NCI-H2029 treated with DMSO at 0.1 percent for 48 hours (cell line): ENCODE measurements at places on chromosomes 7 and 10.

- DNase-seq, result no peak
Measured at GRCh38 chr7:158748335-158748734, 43.7 kb upstream of the NCAPG2 start.

- DNase-seq, result no peak
Measured at GRCh38 chr10:43044448-43044921, 32.4 kb upstream of the RET start.

DNA sequence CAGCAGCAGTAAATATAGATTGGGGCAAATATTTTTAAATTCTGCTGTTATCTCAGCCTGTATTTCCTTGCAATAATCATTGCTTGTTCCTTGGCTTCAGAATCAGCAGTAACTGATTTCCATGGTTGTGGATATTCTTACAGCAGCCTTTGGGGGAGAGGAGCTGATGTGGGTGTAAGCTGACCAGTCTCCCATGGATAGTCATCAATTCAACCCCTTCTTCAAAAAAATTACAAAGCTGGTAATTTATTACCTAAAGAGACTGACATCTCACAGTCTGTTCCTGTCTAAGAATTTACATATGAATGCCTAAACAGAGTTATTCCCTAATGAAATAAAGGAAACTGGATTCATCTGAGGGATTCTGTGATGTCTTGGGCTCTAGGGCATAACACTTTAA is 103.1 kb upstream of the CABCOCO1 start:
- no peak for DNase-seq

- DNase-seq, result no peak
Measured at GRCh38 chr10:29169021-29169420, 119.8 kb upstream of the LYZL1 start.

GRCh38 chr10:26219676-26220075 is 3.1 kb downstream of the GAD2 start:
- DNase-seq, result no peak

- no peak for DNase-seq
Measured at GRCh38 chr7:156475666-156476065, 164.9 kb upstream of the RNF32 start.

DNA sequence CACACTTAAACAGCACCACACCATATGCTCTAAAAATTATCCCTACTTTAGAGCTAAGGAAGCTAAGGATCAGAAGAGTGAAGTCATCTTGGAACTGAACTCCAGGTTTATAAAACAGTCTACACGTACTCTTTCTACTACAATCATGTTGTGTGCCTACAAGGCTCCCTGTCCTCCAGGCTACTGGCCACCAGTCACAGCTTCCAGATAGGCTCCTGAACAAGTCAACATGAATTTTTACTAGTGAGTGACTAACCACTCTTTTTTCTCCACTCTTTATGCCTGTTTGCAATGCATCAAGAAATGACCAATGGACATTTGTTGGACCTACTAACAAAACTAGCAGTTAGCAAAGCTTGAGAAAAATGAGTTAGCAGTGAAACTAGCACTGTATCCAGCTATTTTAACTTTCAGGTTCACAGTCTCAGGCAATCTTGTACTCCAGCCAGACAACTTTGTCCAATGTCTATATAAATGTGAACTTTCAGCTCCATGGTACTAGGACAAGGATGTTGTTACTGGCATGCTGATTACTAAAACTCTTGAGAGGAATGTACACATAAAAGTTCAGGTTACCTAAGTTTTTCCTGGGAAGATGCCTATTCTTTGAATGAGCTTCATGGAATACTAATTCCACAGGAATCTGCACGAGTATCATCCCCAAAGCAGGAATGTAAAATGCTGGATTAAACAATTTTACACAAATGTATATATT is 180.0 kb downstream of the BTAF1 start:
- no peak for DNase-seq

- DNase-seq, result no peak
Measured at GRCh38 chr7:100490483-100491191, 6.9 kb downstream of the NYAP1 start.

DNA sequence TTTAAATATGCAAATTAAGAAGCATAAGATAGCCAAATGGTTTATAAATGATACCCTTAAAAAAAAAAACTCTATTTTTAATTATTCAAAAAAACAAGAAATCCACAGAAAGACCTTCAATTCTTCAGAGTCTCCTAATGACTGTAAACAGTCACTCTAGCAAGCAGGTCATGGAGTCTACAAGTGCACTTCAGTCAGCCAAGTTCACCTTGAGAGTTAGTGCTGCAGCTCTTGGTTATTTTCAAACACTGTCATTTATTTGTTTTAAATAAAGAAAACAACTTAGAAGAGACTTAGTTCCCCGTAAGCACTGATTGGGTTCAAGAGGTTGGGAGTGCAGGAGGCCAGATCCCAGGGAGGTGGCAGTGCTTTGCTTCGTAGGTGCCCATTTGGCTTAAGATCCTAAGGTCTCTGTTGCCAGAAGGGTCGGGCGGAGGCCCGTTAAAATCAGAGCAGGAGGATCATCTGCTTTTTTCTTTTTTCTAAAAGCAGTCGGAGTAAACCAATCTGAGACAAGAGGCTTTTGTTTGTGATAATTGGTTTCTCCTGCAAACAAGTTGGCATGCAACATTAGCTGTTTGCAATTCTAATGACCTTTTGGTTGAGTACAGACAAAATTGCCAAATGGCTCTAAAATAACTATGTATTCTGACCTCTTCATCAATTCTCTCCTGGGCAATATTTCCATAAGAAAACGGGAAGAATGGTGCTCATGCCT is 86.4 kb upstream of the ELMO1 start:
- DNase-seq, result no peak

DNA sequence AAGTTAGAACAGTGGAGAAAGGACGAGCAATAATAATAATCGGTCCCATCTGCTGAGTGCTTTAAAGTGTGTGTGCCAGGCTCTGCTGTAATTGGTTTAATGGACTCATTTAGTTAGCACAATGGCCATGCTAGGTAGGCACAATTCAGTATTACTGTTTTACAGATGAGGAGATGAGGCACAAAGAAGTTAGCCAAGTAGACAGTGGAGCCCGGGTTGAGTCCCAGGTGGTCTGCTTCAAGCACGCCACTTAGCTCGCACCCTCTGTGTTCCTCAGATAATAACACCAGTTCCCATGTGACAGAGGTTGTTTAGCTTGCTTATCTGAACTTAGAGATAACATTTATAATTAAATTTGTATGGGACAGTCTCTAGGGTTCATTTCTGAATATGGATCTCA is 101.6 kb upstream of the GJD4 start:
- no peak for DNase-seq

GRCh38 chr10:121926671-121927317 is 1.0 kb downstream of the ATE1 start:
- no peak for DNase-seq

- DNase-seq, result no peak
Measured at GRCh38 chr10:51269821-51270220, 195.5 kb downstream of the PRKG1 start.

DNA sequence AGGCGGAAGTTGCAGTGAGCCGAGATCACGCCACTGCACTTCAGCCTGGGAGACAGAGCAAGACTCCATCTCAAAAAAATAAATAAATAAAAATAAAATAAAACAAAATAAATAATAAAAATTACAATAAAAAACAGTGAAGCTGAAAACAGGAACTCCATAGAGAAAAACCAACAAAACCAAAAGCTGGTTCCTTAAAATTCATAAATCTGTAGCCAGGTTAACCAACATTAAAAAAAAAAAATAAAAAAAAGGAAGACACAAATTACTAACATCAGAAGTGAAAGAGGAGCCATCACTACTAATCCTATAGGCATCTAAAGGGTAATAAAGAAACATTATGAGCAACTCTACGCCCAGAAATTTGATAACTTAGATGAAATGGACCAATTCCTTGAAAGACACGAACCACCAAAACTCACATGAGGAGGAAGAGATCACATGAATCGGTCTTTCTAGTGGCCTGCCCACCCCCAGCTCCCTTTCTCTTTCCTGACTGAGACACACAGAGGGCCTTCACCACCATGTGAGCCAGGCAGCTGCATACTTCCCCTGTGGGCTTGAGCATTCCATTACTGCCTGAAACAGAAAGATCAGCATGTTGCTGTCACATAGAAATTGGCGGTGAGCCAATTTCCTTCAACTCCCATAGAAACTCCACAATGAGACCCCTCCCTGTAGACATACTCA is 208.7 kb downstream of the MAD1L1 start:
- DNase-seq, result no peak

GRCh38 chr7:81036057-81036456 is 117.2 kb upstream of the SEMA3C start:
- no peak for DNase-seq

DNA sequence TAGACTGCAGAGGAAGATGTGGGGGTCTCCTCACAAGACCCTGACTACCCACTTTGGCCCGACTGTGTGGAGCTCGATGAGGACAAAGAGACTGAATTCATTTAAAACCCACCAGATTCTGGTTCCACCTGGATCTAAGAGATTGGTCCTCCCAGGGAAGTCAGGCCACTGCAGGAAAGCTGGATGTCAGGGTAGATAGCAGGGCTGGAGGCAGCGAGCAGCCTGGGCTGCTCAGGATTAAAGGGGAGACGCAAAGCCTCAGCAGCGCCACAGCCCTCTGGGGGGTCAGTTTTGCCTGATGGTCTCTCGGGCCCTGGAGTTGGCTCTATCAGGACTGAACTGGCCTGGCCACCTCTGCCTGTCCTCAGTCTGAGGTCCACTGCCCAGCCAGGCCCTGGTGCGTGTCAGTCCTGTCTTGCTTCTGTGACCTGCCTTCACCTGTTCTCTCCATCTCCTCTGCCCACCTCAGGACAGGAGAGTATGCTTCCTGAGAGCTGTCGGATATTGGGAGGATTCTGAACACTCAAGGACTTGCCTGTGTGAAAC is 12.2 kb upstream of the KLRG2 start:
- no peak for DNase-seq

DNA sequence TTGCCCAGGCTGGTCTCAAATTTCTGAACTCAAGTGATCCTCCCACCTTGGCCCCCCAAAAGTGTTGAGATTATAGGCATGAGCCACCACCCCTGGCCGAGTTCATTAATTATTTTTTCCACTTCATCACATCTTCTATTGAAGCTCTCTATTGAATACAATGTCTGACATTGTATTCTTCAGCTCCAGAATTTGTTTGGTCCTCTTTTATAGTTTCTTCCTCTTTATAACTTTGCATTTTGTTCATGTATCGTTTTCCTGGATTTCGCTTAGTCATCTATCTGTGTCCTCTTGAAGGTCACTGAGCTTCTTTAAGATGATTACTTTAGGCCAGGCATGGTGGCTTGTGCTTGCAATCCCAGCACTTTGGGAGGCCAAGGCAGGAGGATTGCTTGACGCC is 30.2 kb downstream of the NOM1 start:
- DNase-seq, result no peak

DNA sequence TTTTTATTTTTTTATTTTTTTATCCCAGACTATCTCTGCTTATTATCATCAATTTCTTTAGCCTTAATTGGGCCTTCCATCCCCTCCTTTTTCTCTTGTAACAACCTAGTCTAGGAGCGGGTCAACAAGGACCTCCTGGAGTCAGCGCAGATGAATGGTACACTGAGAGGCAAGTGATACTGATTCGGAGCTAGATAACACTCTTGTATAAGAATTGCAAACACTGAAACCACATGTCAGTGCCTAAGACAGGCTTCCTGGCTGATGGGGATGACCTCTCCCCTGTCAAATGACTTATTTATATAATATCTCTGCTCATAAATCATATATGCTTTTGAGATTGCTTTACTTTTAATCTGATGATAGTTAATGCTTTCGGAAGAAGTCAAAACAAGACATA is 22.7 kb downstream of the BPGM start:
- no peak for DNase-seq

DNA sequence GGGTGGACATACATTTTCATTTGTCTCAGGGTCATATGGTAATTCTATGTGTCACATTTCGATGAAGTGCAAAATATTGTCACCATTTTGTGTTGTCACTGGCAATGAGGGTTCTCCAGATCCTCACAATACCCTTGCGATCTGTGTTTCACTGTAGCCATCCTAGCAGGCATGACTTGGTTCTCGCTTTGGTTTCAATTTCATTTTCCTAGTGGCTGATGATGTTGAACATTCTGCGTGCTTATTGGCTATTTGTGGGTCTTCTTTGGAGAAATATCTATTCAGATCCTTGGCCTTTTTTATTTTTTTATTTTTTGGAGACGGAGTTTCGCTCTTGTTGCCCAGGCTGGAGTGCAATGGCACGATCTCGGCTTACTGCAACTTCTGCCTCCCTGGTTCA is 24.8 kb upstream of the MNX1 start:
- no peak for DNase-seq

DNA sequence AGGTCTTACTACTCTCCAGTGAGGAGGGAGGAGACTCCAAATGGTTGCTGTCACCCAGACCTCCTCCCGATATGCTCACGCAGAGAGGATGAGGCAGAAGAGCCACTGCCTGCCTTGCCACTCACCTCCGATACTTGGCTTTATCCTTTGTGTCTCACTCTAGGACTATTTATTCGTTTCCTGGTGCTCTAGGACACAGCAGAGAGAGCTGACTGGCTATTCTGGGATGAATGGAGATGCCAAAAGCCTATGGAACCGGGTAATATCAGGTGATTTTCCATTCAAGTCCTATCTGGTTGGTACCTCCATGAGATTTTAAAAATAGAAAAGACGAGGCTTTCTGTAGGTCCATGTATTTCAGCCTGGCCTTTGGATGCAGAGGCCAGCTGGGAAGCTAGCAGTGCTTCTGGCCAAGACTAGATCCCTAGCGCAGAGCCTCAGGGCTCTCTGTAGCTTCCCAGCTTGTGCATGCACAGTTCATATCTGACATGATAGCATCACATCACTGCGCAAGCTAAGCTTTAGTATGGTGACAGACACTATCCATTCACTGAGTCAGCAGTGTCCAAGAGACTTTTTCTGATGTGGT is 239.0 kb upstream of the ANKRD30A start:
- DNase-seq, result no peak

GRCh38 chr10:96509017-96509641 is 4.6 kb downstream of the TLL2 start:
- no peak for DNase-seq

DNA sequence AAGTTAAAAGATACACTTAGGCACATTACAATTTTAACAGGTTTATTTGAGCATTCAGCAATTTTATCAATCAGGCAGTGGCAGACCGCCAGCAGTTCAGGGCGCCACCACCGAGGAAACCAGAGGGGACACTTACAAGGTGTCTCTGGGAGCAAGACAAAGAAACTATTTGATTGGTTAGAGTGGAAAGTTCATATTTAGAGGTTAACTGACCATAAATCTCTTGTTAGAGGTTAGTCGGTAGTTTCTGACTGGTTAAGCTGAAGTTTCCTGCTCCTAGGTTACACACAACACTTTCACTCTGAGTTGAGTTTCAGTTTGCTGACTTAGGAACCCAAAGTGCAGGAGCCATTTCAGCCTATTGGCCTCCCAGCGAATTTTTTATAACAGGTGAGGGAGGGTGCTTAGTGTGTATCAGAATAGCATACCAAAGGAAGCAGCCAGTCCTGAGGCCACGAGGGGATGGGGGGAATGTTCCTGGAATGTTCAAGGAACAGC is 10.8 kb upstream of the PVRIG start:
- no peak for DNase-seq

GRCh38 chr10:127123626-127124025 is 72.8 kb downstream of the INSYN2A start:
- no peak for DNase-seq
